GM23248 (cell line): ENCODE measurements at places on chromosomes 3 and 15. TPM values are rescaled to one million over a fixed set of nuclear protein-coding genes. Genes with fewer than 3 reads are reported as not detected.

GRCh38 chr3:2615080-2615479 lies 495.1 kb downstream of the IL5RA start:
- no peak for DNase-seq

- no peak for DNase-seq
Measured at GRCh38 chr15:40114218-40114617, 5.5 kb upstream of the BMF start.

DNA sequence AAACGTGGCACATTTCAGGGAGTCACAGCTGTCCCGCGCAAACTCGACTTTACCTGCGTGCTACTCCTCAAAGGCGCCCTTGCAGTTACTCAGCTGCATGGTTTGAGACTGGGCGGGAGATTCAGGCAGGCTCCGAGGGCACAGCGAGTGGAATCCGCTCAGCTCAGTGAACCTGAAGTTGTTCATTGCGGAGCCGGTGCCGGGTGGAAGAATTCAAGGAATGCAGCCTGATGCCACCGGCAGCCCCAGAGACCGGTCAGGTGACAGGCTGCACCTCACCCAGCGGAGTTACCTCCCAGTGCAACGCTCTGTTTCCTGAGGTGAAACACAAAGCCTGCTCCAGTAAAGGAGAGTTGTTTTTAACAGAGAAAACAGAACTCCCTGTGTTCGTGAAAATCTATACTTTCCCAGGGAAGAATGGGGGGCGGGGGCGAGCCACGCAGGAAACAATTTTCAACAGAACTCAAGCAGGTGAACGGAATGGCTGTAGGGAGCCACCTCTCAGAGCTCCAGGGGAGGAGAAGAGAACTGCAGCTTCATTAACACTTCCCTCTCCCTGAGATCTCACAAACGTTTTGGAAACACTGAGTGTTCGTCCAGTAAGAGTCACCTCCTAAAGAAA lies 3.8 kb downstream of the VEPH1 start:
- peak; percentile 45 for DNase-seq

REC114 gene
- not detected in 2 replicates for total RNA-seq

GOLGA8M gene
- 0.51 TPM in 1 of 2 replicates, not detected in the other for total RNA-seq

DNA sequence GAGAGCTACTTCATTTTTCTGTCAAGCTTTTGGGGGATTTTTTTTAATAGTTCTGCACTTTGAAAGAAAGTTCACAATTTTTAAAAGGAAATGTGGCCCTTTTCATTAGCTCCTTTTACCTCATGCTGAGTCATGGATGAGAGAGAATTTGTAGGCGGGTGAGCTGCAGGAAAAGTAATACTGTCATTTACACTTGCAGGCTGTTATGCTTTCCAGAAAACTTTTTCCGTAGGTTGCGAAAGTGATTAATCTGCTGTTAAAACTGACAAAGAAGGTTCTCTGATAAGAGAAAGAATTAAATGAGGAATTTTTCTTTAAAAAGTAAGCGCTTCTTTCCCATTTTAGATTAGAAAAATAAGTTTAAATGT lies 430.2 kb downstream of the LPP start:
- DNase-seq: peak; percentile 87

GRCh38 chr3:7504886-7505775 lies 644.2 kb downstream of the GRM7 start:
- no peak for DNase-seq

DNA sequence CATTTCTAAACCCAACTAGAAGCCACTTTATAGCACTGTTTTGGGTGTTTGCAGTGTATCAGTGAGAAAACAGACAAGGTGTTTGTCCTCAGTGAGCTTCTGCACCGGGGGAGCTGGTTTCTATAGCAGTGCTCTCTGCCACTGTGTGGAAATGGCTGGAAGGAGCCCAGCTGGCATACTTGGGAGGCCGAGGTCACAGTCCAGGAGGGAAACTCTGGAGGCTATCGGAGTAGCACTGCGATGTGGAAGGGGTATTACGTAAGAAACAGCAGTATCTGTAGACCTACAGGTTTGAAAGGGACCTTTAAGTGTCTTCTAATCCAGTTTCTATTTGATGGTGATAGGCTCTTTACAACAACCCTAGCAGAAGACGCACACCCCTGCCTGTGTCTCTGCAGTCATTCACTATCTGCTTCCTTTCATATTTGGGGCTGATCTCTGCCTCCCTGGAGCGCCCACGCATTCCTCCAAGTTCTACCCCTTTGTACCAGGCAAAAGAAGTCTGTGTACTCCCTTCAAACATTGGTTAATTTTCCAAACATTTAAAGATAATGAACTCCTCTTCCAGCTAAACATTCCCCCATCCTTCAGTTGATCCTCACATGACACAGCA lies 87.4 kb upstream of the ADAMTS17 start:
- no peak for DNase-seq

DNA sequence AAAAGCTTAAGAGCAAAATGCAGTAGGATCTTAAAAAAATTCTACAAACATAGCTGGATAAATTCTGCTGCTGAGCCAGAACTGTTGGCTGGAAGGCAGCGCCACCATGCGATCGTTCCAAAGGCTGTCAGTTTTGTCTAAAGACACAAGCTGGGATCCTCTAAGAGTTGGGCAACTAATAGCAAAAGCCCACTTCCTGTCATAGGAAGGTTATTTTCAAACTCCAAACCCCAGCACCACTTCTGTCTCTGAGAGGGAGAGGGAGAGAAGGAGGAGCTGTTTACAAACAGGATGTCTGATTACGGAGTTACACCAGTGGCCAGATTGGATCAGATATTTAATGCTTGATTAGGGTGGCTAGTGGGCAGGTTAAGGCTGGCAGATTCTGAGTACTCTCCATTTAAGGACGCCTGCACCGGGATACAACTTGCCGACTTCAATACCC lies 44.0 kb downstream of the EIF4E3 start:
- DNase-seq: peak; percentile 88

GRCh38 chr3:59001675-59002074 lies 48.1 kb downstream of the CFAP20DC start:
- DNase-seq: no peak

DNA sequence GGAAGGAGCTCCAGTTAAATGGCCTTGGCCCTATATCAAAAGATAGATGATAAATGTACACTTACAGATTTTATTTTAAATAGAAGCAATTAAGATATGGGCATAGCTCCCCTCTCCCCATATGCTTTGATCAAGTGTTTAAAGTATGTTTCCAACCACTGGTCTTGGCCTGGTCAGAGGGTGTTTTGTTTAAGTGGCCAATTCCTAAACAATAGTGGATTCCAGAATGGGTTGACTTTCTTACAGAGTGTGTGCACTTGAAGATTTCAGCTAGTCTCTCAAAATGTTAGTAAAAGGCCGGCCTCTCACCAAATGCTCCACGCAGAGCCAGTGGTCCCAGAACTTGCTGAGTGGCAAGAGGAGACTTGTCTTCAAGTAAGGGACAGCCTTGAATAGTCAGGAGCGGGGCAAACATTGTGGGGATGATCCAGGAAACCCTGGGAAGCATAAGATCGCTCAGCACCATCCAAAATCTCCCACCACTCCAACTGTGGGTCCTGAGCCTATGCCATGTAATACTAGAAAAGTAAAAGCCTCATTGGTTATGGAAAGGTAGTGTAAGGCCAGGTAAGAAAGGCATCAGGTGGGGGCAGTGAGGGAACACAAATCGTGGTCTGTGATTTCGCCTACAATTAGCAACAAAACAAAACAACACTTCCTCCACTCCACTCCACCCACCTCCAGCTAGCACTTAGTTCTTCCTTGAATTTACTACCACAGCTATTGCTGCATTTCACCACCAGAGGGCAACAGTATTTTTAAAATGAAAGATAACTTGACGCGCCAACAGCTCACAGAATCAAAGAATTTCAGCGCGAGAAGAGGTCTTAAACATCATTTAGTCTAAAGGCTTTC lies 4.8 kb downstream of the RARRES1 start:
- DNase-seq: peak; percentile 84
